ENCODE measurements at places on chromosomes 6 and 20.

- DNase-seq: no peak
Measured at GRCh38 chr6:48782225-48782624, 671.2 kb upstream of the PTCHD4 start.

- DNase-seq: no peak
Measured at GRCh38 chr20:40055711-40056110, 633.3 kb downstream of the MAFB start.

GRCh38 chr6:154950979-154951344 lies 44.2 kb upstream of the TIAM2 start:
- DNase-seq: no peak

DNA sequence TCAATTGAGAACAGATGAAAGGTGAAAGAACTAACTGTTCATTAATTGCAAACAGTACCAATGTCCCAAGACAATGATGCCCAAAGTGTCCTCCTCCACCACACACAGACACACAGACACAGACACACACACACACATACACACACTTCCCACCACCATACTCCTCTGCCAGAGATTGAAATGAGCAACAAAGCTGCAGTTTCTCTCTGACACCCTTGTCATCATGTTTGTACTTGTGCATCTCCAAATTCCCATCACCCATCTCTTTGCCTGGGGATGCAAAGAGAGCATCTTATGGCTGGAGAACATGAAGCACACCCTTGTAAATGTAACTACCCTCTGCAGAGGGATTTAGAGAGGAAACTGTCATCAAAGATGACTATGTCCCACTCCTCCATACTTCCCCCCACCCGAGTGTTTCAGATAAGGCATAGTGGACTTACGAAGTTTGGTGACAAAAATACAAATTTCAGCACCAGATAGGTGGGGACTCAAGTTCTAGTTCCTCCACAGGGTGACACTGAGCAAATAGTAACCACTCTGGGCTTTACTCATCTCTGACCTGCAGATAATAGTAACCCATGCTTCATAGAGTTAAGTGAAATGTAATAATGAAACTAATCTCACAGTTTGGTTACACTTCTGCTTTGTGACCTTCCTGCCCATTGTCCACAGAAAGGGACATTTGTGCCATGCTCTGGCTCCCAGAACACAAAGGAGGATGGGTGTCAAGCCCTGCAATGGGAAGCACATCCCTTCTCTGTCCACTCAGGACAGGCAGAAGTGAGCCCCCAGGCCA lies 8.7 kb downstream of the MAFB start:
- no peak for DNase-seq

DNA sequence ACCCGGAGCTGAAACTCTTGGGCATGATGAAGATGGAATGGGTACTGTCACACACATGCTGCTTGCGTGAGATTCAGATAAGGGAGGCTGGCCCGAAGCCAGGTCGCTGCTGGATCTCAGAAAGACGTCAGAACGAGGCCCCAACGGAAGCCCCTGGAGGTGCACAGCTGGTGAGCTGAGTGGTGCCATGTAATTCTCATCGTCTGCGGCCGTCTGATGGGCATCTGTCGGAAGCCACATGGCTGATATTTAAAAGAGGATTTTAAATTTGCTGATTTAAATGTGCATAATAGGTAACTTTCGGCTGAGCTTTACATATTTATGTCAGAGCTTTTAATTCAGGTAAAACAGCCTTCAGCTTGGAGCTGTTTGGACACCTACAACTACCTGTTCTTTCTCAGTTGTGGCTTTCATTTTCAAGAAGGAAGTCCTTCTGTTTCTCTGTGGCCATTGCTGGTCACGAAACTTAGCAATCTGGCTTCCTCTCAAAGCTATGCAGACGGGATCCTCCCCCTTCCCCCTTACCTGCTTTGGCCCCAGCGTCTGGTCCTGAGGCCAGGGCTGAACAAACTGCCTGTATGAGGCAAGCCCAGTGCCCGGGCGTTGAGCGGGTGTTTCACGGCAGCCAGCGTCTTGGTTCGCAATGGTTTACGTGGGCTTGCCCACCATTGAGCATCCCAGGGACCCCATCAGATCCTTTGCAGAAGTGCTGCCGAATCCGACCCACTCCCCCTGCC lies 9.2 kb downstream of the SLCO4A1 start:
- no peak for DNase-seq

GRCh38 chr20:51413857-51414256 lies 128.7 kb downstream of the NFATC2 start:
- no peak for DNase-seq

- no peak for DNase-seq
Measured at GRCh38 chr6:127869772-127870404, 31.0 kb downstream of the THEMIS start.
